ENCODE measurements at places on chromosomes 4 and X. TPM values are rescaled to one million over a fixed set of nuclear protein-coding genes. Genes with fewer than 3 reads are reported as not detected.
A peak's percentile ranks its signal among the peaks of the same experiment; 100 is the strongest.

DNA sequence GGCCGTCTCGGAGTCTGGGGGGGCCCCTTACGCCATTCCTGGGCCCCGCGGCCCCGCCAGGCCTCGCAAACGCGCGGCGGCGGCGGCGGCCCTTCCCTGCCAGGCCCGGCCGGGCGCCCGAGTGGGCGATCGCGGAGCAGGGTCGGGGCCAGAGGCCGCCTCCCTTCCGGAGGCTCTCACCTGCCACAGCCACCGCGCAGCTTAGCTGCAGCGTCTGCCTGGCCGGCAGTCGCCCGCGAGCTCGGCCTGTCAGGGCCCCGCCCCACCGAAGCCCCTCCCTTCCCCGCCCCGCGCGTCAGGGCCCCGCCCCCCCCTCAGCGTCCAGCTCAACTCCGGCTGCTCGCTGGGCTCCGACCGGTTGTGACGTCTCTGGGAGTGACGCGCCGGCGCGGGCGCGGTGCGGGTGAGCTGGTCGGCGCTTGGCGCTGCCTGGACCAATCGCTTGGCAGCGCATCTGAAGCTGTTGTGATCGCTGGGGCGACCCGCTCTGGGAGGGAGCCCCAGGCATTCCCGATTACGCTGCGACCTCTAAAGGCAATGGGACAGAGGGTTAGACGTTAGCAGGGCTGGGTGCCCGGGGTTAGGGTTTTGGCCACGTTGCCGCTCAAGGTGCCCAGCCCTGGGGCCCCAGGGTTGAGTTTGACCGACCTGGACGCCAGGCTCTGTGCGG lies at the start of gene SLC10A3:
SLC10A3 (minus strand) TSS at position 216 of the 670 bp plus-strand sequence. CDS start 1,689 bp downstream, outside the sequence.
- peak; percentile 94 for DNase-seq

DNA sequence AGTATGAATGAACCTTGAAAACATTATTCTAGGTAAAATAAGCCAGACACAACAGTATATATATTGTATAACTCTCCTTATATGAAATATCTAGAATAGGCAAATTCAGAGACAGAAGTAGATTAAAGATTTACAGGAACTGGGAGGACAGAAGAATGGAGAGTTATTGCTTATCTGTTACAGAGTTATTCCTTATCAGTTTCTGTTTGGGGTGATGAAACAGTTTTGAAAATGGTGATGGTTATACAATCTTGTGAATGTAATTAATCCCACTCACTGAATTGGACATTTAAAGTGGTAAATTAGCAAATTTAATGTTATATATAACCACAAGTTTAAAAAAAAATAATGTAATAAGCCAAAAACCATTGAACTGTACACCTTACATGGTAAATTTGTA lies 14.5 kb upstream of the EXOC1 start:
- no peak for DNase-seq

GRCh38 chrX:72169008-72169728 lies 12.4 kb upstream of the PIN4 start:
- no peak for DNase-seq

DNA sequence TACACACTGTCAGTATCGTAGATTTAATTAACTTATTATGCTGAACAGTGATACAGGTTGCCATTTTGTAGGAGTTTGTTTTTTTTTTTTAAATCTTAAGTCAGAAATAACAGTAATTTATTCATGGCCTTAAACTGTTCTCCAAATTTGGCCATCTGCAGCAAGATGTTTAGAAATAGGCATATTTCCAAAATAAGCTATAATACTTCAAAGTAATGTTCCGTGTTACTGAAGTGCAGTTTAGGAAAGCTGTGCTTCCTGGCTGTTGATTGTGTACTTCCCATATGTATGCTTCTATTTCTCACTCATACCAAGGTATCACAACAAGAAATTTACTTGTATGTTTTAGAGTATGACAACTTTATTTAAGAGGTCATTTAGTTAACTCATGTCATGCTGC lies 28.9 kb downstream of the CPEB2 start:
- no peak for DNase-seq

Gene PGM2
- 20.1 TPM for total RNA-seq

- no peak for DNase-seq
Observed at GRCh38 chr4:10741961-10742699, 57.6 kb upstream of the CLNK start.

Gene CCDC110
- total RNA-seq = 5.1 TPM

DNA sequence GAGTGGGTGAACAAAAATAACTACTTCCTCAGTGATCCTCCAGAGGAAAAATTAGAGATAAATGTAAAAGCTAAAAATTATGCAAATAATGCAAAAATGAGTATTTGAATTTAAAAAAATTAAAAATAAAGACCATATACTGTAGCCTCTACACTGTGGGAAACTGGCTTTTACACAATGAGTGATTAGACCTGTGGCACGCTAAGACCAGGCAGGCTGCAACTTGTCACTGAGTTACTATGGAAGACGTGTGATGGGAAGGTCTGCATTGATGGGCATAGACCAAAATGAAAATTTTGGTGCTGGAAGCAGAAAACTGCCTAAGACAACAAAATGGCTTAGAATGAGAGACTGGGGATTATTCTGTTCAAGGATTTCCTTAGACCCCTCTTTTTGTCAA lies 30.2 kb downstream of the BTC start:
- no peak for DNase-seq
